Foreskin fibroblast (primary cell): ENCODE measurements at places on chromosomes 4 and X.
A peak's percentile ranks its signal among the peaks of the same experiment; 100 is the strongest.

DNA sequence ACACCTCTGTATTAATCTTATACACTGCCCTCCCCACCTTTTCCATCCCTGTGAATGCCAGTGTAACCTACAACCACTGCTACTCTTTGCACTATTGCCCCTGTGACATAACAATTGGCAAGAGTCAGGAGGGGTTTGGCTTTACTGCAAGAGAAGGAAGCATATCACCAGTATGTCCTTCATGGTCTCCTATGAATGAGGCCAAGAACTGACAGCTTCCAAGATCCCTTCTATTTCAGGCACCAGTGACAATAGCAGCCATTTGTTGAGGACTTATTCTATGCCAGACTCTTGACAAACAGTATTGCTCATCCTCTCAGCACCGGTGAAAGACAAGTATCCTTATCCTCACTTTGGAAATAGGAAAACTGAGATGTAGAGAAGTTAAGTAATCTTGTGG is 363.9 kb downstream of the MID1IP1 start:
- no peak for DNase-seq

DNA sequence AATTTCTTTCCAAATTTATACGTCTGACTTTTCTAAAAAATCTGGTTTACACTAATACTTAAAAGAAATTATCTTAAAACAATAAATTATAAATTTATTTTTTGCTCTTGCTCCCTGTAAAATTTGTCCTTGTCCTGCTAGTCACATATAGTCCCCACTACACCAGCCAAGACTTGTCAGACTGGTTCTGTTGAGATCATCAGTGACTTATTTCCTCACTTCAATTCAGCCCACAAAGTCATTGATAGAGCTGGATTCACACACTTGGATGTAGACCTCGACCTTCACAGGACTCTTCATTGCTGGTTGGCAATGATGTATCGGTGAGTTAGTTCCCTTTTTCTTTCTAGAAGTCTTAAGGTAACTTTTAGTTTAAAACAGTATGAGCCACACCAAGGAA is at the start of gene TMPRSS11E:
TMPRSS11E (plus strand) TSS at position 263 of the 400 bp plus-strand sequence; CDS start at position 313, 50 bp downstream.
- no peak for DNase-seq

DNA sequence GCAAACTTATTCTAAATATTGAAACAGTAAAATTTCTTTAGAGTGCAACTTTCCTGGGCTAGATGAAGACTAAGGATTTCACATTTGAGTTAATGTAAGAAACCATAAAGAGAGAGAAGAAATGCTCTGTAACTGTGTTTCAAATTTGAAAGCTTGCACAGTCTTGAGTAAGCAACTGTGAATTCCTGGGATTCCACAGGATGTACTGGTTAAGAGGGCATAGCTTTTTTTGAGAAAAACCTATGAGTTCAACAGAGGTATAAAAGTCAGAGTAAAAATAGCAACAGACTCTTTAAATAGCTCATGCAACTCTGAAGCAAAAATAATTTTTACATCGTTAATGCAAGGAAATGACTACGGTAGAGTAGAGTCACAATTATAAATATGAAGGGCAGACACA is 25.5 kb downstream of the ZNF330 start:
- peak; percentile 52 for DNase-seq

DNA sequence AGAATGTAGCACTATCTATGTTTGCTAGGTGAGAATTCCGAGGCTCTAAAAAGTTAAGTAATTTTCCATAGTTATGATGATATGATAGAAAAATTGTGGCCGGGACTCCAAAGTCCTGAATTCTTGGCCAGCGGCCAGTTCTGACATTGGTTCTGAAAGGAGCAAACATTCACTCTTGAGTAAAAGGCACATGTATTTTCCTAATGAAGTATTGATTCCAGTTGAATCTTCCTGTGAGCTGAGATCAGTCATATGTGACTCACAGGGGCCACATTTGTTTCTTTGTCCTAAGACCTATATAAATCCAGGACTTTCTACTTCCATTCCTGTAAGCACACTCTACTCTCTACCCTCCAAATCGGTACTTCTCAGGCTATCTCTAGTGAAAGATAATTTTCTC is 349.9 kb downstream of the BMPR1B start:
- DNase-seq = peak; percentile 29

DNA sequence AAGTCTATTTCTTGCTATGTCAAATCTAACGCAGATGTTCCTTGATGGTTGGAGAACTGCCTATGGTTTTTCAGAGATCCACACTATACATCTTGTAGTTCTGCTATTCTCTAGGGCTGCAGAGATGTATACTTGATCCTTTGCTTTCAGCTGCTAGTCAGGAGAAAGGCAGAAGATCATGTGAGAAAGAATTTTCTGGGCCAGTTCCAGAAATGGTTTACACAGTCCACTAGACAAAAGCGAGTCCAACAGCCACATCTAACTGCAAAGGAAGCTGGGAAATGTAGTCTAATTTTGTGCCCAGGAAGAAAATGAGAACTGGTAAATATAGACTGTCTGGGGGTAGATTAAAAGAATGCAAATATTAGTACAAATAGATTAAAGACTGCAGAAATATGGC is 394.3 kb upstream of the SLIT2 start:
- peak; percentile 46 for DNase-seq

- DNase-seq = no peak
These were observed 587.7 kb upstream of the PITX2 start for GRCh38 chr4:111210595-111210994.

GRCh38 chrX:105723966-105724735 is 98.2 kb upstream of the NRK start:
- no peak for DNase-seq

GRCh38 chrX:13716905-13717304 is 17.5 kb downstream of the TRAPPC2 start:
- DNase-seq = no peak

DNA sequence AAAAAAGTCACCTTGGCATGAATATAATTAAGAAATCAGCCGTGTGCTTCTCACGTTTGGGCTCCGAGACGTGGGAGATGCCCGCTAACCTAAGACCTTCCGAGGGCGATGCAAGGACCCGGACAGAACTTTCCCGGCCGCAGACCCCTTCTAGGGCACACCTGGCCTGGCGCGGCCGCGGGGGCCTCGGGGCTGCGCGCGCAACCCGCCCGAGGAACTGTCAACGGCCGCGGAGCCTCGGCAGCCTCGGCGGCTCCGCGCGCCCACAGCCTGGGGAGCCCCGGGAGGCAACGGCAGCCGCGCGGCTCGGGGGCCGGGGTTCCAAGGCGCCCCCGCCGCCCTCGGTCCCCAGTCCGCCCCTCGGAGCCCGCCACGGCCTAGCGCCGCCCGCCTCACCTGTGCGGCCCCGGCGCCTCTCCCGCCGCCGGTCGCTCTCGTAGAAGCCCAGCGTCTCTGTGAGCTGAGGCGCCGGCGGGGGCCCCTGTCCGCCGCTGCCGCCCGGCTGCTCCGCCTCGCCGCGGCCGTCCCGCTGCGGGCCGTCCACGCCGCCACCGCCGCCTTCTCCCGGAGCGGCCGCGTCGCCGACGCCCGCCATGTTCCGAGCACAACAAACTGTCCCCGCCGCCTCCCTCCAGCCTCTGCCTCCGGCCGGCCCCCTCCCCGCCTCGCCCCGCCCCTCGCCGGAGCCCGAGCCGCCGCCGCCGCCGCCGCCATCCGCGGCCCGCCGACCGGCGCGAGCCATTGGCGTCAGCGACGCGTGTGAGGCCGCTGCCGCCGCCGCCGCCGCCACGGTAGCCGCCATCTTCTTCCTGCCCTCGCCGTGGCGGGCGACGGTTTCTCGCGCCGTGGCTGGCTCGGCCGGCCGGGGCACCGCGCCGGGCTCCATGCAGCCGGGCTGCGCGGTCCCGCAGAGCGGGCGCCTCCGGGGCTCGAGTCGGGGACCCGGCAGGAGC is at the start of gene TAPT1:
TAPT1 (minus strand) TSS at position 609 of the 953 bp plus-strand sequence; CDS start at position 595, 14 bp downstream.
- peak; percentile 89 for DNase-seq

DNA sequence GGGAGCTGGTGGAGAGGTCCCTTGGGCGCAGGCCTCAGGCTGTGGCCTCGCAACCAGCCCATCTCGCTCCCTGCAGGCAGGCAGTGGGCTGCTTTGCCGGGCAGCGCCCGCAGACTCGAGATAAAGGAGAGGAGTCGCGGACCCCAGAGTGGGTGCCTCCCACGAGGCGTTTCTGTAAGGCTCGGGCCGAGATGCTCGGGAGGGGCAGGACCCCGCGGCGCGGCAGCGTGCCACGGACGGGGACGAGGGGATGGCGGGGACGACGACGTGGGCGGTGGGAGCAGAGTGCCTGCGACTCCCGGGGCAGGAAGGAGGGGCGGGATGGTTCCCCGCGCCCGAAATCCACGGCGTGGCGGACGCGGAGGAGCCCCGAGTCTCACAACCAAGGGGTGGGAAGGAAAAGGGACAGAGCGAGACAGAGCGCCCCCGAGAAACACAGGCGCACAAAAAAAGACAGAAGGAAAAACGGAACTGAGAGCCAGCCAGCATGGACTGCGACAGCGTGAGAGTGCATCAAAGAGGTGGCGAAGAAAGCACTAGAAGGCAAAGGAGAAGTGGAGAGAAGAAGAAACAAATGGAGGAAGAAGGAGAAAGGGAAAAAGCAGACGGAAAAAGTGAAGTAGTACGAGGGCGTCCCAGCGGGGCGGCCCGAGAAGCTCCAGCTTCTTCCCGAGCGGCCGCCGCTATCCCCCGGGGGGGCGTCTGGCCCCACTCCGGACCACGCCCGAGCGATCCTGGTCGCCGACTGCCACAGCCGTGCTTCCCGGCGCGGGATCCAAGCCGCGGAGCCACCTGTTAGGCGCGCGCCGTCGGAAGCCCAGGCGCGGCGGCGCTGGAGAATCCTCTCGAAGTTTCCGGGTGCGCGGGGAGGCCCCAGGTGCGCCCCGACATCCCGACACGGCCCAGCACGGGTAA is 1.5 kb downstream of the BEND4 start:
- no peak for DNase-seq

- DNase-seq = no peak
These were observed 4.5 kb downstream of the MSN start for GRCh38 chrX:65671966-65672365.

DNA sequence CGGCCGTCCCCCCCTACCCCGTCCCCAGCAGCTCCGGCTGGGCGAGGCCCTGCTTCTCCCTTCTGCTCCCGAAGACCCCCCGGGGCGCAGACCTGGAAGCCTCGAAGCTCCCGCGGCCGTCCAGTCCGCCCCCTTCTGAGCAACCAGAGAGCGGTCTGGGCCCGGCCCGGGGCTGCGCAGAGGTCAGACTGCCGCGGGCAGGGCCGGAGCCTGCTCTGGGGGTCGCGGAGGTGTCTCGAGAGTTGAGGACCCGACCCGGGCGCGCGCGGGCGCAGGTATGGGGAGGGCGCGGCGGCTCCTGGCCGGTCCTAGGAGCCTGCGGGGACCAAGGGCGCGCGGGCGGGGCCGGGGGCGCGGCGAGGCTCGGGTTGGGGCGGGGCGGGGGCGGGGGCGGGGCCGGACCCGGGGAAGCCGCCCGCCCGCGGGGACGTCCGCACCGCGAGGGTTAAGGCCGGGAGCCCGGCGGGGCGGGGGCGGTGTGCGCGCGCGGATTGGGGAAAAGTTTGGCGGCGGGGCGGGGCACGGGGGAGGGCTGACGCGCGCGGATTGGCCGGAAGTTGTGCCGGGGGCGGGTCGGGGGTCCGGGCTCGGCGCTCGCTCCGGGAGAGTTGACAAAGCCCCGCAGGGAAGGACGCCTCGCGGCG is at the start of gene FGFRL1:
FGFRL1 (plus strand) TSS at position 605 of the 644 bp plus-strand sequence. CDS start 860 bp downstream, outside the sequence.
- DNase-seq = peak; percentile 88

GRCh38 chrX:53312946-53313727 is 31.8 kb upstream of the IQSEC2 start:
- peak; percentile 74 for DNase-seq

GRCh38 chr4:99090481-99091215 is 2.1 kb upstream of the ADH5 start:
- DNase-seq = no peak

DNA sequence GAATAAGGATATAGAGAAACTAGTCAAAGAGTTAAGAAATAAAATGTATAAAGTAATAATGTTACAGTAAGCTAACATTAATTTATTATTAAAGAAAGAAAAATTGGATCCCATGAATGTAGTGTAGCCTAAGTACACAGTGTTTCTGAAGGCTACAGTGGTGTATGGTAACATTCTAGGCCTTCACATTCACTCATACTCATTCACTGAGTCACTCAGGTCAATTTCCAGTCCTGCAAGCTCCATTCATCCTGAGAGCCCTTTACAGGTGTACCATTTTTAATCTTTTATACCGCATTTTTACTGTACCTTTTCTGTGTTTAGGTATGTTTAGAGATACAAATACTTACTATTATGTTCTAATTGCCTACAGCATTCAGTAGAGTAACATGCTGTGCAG is 120.6 kb upstream of the AGA start:
- no peak for DNase-seq

DNA sequence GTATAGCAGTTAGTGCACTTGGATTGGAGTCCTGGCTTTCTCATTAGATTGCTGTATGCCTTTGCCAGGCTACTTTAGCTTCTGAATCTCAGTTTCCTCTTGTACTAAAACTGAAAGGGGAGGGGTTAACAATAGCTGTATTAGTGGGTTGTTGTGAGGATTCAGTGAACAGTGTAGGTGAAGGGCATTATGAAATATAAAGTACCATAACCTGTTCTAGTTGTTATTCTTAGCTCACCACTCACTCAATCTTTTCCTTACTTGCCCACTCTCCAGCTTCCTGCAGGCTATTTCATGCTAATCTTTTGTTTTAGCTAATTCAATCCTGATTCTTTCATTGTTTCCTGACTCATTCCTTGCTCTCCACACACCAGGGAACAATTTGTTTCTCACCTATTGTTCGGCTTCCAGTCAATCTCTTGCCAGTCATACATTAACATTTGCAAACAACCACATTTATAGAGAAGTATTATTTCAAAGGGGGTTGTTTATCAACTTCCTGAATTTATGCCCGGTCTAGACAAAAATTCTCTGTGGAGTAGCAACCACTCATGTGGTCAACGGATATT is 50.6 kb upstream of the EDA start:
- no peak for DNase-seq

DNA sequence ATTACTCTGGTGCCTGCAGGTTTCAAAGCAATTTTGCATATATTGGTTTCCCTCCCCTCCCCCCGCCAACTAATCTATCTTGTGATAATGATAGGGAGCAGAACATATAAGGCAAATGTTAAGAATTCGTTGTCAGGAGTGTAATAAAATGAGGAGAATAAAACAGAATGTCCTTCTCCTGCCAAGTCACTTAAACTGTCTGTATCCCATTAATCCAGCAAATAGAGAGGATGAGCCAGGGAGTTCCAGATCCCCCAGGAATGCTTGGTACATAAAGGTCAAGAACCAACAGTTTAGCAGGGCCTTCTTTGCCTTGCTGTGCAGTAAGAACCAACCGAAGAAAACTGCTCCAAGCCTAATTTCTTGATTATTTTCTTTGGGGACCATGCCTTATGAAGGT is 141.4 kb downstream of the AMELX start:
- no peak for DNase-seq

DNA sequence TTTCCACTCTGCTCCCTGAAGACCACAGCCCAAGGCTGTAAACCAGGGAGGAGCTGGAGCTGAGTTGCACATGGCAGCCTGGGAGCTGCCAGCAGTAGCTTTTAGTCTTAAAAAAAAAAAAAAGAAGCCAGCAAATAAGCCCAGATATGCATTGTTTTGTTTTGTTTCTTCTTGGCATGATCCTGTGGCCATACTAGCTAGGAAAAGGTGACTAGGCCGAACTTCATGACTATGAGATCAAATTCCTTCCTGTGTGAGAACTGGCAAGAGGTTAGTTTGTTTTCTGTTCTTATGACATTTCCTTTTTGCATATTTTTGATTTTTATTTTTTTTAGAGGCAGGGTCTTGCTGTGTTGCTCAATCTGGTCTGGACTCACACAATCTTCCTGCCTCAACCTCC is 323.3 kb downstream of the DCTD start:
- DNase-seq = no peak
